ENCODE measurements at places on chromosomes 1 and 21. TPM values are rescaled to one million over a fixed set of nuclear protein-coding genes. Genes with fewer than 3 reads are reported as not detected.

The HMGCS2 gene
- polyA plus RNA-seq = 4.7 TPM

The FCRL6 gene
- 1.1 TPM for polyA plus RNA-seq

The CELSR2 gene
- polyA plus RNA-seq = 0.94 TPM

The BCL2L15 gene
- polyA plus RNA-seq = 1.2 TPM

The ARL8A gene
- polyA plus RNA-seq = 36.4 TPM

The BRDT gene
- polyA plus RNA-seq = not detected

The KMO gene
- 0.05 TPM for polyA plus RNA-seq

The CASQ1 gene
- not detected for polyA plus RNA-seq

The UQCRH gene
- 624 TPM for polyA plus RNA-seq

The PLA2G5 gene
- 0.52 TPM for polyA plus RNA-seq

The ZNF683 gene
- polyA plus RNA-seq = 0.46 TPM

The TFAP2E gene
- 0.34 TPM for polyA plus RNA-seq

The MINDY1 gene
- 13.9 TPM for polyA plus RNA-seq

The DENND2D gene
- 19.6 TPM for polyA plus RNA-seq

The AKR7A3 gene
- polyA plus RNA-seq = 1.0 TPM

The TESK2 gene
- polyA plus RNA-seq = 2.1 TPM

The FAM163A gene
- polyA plus RNA-seq = 0.22 TPM

The COL6A2 gene
- polyA plus RNA-seq = 455 TPM

The NCAM2 gene
- polyA plus RNA-seq = 0.13 TPM

The PAQR6 gene
- polyA plus RNA-seq = 1.1 TPM

The SERBP1 gene
- polyA plus RNA-seq = 120 TPM

The GPR25 gene
- polyA plus RNA-seq = 0.14 TPM

The CLDN17 gene
- not detected for polyA plus RNA-seq

The SLC19A1 gene
- 9.3 TPM for polyA plus RNA-seq

The ATP6V1G3 gene
- polyA plus RNA-seq = not detected

The PROK1 gene
- 5.1 TPM for polyA plus RNA-seq

The FCRL1 gene
- 0.58 TPM for polyA plus RNA-seq

The FLG gene
- polyA plus RNA-seq = 0.01 TPM

The LMX1A gene
- 0.79 TPM for polyA plus RNA-seq

The LRRC38 gene
- 0.04 TPM for polyA plus RNA-seq

The CD5L gene
- 0.45 TPM for polyA plus RNA-seq

The PRRX1 gene
- polyA plus RNA-seq = 18.7 TPM

The PLPPR5 gene
- not detected for polyA plus RNA-seq

The VSIG8 gene
- polyA plus RNA-seq = 0.03 TPM

The RIPPLY3 gene
- 0.02 TPM for polyA plus RNA-seq

The CIART gene
- polyA plus RNA-seq = 1.8 TPM

The XCL2 gene
- polyA plus RNA-seq = not detected

The UHMK1 gene
- polyA plus RNA-seq = 23.8 TPM

The OR2AK2 gene
- polyA plus RNA-seq = not detected

The OR6P1 gene
- not detected for polyA plus RNA-seq

The DMBX1 gene
- polyA plus RNA-seq = not detected

The TMPRSS2 gene
- polyA plus RNA-seq = 111 TPM

The OR2G6 gene
- polyA plus RNA-seq = not detected

The IFI44L gene
- 2.7 TPM for polyA plus RNA-seq

The OVAAL gene
- polyA plus RNA-seq = not detected

The SFT2D2 gene
- 4.8 TPM for polyA plus RNA-seq

The SMG5 gene
- 34.4 TPM for polyA plus RNA-seq

The HES2 gene
- not detected for polyA plus RNA-seq

The LRRC53 gene
- polyA plus RNA-seq = not detected

The MYBPH gene
- polyA plus RNA-seq = 0.34 TPM

The SERPINC1 gene
- polyA plus RNA-seq = 0.09 TPM

The RRP1 gene
- 19.1 TPM for polyA plus RNA-seq

Data from adipose tissue (tissue), 3 donors.